Stimulated activated naive CD4-positive, alpha-beta T cell (primary cell): ENCODE measurements at places on chromosomes 6 and 20.

GRCh38 chr6:26392932-26393636 is 9.0 kb upstream of the BTN3A1 start:
- no peak for DNase-seq

GRCh38 chr6:142387997-142388815 is 86.4 kb downstream of the ADGRG6 start:
- DNase-seq: peak; percentile 31

DNA sequence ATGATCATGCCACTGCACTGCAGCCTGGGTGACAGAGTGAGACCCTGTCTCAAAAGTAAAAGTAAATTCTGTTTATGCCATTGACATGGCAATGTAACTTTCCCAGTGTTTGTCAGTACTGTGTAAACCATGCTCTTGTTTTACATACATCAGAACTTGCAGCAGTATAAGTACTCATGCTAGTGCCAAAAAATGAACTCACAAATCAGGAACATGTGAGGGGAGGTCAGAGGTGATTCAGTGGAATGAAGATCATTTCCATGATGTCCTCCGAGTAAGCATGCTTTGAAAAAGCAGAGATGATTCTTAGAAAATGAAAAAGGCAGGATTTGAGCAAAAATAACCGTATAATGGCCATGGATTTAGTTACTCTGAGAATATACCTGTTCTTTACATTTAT is 81.9 kb downstream of the ANKS1A start:
- DNase-seq: no peak

GRCh38 chr20:52270696-52271095 is 79.1 kb upstream of the ZFP64 start:
- no peak for DNase-seq

- peak; percentile 48 for DNase-seq
Observed at GRCh38 chr6:118660218-118660569, 8.8 kb upstream of the CEP85L start.

DNA sequence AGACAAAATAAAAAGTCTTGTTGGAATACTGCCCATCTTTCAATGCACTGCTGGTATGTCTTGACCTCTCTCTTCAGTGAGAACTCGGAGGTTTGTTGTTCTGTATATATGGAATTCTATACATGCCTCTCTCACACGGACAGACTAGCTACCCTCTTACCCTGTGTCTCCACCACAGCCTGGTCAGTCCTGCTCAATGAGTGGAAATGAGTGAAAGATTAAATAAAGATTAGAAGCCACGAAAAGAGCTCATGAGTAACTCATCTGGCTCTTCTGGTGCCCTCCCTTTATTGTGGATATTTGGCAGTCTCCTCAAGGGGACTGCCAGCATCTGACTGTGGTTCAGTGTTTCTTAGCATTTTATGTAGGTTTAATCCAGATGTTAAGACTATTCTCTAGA is 262.8 kb upstream of the MAP3K7 start:
- DNase-seq: no peak

- no peak for DNase-seq
Observed at GRCh38 chr20:35166242-35166830, 5.5 kb upstream of the PROCR start.

DNA sequence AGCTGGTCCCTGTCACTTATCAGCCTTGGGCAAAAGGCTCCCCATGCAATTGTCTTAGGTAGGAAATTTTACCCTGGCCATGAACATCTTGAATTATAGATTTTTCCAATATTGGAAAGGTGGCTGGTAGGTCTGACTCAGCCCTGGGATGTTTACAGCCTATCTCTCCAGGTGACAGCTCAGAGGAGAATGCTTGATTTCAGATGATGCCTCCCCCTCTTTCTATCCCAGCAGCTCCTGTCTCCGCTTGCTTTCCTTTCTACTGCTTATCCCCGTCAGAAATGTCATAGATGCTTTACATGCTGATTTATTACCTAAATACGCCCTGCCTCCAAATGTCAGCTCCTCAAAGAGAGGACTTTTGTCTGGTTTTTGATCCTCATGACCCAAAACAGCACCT is 109.6 kb downstream of the NFATC2 start:
- no peak for DNase-seq

DNA sequence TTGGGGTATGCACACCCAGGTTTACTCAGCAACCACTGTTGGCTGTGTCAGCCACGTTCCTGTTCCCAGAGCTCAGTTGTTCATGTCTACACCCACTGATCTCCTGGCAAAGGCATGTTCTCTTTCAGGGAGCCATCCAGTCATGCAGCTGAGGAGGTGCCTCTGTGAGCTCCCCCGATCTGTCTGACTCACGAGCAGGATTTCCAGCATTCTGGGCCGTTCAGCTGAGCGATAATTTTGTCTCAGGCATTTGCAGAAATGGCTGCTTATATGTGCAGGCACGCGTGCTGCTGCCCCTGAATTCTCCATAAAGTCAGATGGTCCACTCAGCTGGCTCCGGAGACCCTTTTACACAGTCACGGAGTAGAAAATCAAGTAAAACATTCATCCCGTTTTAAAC is 78.4 kb upstream of the IYD start:
- DNase-seq: no peak

GRCh38 chr20:61562897-61563504 is 310.9 kb downstream of the CDH4 start:
- no peak for DNase-seq

DNA sequence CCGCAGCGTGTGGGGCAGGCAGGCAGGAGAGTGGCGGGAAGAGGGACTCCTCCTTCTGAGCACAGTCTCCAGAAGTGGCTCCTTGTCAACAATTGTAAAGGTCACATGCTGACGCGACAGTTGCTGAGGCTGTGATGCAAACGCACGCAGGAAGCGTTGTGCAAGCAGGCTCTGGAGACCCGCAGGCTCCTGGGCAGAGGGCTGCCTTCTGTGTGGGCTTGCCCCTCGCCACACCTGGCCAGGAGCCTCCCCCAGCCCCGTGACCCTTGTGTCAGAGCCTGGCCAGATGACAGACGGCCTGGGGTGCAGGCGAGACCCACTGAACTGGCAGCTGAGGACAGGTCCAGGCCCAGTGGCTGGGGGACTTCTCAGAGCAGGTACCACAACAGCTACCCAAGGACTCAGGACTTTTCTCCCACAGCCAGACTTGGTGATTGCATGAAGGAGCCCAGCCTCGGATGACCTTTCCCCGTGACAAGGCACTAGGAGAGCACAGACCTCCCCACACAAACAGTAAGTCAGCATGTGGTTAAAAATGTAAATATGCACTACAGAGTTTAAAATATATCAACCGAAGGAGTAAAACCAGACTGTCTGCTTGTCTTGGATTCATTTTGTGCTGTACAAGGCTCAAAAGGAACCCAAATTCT is 222.1 kb upstream of the RREB1 start:
- DNase-seq: no peak

GRCh38 chr6:21582651-21583050 is 10.9 kb upstream of the SOX4 start:
- no peak for DNase-seq

GRCh38 chr6:111585974-111586315 is 19.7 kb downstream of the TRAF3IP2 start:
- DNase-seq: no peak

GRCh38 chr6:4962905-4963304 is 40.9 kb downstream of the RPP40 start:
- no peak for DNase-seq

DNA sequence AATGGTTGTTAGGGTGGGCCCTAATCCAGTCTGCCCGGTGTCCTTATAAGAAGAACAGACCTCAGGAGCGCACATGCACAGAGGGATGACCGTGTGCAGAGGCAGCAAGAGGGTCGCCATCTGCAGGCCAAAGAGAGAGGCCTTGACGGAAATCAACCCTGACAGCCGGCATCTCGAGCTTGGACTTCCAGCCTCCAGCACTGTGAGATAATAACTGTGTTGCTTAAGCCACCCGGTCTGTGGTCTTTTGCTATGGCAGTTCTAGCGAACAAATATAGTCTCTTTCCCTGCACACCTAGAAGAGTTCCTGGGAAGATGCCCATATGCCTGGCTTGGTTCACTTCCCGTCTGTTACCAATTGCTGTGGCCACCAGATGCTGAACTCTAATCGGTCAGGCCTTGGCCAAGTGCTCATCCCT is 35.3 kb upstream of the PTGIS start:
- DNase-seq: no peak

GRCh38 chr6:167956491-167956890 is 41.0 kb upstream of the KIF25 start:
- DNase-seq: no peak

DNA sequence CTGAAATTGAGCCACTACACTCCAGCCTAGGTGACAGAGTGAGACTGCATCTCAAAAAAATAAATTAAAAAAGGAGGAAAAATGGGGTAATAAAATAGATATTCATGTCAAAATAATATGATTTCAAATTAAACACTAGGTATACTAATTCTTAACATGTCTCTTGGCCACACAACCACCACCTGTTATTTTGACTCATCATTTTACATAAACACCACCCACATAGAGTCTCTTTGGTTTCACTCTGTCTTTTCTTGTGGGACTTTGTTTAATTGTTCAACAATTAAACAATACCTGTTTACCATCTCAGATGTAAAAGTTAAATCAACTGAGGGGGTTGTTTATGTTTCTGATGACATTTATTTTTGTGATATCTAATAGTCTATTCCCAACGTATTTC is 476.8 kb upstream of the ADGRB3 start:
- DNase-seq: no peak

DNA sequence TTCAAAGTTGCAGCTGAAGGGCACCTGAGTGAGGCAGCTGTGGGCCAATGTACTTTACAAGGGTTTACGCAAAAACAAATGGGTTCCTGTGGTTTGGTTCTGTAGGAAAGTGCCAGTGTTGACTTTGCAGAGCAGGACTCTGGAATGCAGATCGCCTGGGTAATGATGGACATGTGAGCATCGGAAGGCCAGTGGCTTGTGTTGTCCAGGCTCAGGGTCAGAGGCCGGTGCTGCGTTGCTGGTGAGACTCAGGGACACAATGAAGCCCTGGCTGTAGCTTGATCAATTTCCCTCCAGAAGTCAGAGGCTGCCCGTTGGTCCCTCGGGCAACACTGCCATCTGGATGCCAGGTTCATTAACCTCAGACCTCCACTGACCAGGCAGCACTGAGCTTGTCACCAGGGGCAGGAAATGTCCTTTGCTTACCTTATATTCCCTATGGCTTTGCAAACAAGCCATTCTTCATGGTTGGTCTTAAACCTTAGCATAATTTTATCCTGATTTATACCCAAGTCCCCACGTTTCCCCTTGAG is 753.4 kb downstream of the QKI start:
- DNase-seq: no peak

DNA sequence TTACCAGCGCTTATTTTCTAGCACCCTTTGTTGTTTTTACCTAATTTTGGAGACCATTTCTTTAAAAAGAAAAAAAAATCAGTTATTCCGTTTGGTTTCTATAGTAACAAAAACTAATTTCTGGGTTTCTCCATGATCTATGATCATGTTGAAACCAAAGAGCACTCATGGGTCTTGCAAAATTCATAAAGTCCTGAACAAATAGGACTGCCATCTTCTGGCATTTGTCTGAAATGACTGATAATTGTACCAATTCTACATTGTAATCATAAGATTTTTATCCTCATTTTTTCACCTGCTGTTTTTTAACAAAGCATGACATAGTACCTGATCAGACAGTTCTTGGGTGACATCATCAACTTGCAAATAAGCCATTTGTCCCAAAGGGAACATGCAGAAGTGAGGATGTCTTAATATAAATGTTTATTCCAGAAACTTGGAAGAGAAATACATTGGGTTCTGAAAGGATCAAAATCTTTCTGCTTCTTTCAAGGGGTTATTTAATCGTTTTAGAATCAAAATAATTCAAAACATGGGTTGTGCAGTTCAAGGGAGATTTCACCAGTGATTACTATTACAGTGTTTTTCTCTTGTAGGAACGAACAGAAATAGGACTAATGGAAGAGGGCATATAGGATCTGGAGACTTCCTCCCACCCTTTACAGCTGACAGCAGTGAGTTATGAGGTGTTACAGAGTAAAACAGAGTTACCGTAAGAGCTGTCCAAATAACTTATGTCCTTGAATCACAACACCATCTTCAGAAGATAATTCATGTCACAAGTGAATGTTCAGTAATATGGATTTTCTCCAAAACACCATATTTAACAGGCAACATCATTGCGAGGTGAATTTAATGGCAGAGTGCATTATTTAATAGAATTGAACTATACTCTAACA is 87.1 kb upstream of the GJE1 start:
- no peak for DNase-seq

GRCh38 chr6:96304997-96305396 is 216.6 kb upstream of the UFL1 start:
- DNase-seq: no peak

DNA sequence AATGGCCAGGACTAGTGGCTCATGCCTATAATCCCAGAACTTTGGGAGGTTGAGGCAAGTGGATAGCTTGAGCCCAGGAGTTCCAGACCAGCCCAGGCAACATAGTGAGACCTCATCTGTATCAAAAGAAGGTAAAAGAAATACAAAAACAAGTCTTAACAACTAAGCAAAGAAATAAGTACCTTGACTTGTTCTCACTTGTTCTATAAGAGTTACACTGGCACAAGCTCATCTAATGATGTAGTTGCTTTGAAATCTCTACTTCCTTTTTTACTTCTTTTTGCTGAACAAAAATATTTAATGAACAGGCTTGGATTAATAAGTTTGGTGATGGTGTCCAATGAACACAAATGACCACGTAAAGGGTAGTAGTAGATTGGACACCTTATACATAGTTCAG is 72.2 kb downstream of the SGK1 start:
- DNase-seq: no peak

- DNase-seq: no peak
Observed at GRCh38 chr6:37399131-37399530, 33.9 kb upstream of the CMTR1 start.

- DNase-seq: no peak
Observed at GRCh38 chr6:35729722-35730121, 7.1 kb upstream of the ARMC12 start.

DNA sequence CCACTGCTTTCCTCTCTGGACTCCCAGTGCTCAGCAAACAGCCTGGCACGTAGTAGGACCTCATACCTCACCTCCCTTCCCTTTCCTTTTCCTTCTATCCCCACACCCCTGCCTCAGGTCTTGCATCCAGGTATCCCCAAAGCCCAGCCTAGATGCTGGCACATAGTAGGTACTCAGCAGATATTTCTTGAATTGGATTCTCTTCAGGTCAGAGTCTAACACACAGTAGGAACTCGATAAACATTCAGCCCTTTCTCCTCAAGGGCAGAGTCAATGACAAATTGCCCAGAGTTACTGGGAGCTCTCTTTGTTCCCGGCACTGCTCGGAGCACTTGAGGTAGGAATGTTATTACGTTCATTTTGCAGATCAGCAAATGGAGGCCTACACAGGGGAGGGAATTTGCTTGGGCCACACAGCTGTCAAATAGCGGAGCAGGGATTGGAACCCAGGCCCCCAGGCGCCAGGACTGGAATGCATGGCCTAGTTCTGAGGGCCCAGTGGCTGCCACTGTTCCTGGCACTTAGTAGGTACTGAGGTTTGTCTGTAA is 25.9 kb downstream of the NOL4L start:
- DNase-seq: no peak

DNA sequence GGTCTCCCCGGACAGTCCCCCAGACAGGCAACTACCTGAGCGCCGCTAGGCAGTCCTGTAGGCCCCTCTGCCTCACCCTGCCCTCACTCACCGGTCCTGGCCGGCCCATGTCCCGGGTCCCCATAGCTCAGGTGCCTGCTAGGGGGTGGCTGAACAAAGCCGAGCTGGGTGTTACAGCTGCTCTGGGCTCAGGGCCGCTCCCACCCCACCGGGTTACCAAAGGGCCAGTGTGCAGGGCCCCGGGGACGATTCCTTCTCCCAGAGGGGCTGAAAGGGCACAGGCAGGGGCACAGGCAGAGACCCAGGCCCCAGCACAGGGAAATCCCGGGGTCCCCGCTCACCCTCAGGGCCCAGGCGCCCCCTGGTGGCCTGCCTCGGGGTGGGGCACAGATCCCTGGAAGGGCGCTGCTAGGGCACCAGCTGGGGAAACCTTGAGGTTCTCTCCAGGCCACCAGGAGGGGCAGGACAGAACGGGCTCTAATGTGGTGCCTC is 118.4 kb downstream of the GRM4 start:
- DNase-seq: peak; percentile 58
